ENCODE measurements at places on chromosomes 5 and 9.
A peak's percentile ranks its signal among the peaks of the same experiment; 100 is the strongest.

DNA sequence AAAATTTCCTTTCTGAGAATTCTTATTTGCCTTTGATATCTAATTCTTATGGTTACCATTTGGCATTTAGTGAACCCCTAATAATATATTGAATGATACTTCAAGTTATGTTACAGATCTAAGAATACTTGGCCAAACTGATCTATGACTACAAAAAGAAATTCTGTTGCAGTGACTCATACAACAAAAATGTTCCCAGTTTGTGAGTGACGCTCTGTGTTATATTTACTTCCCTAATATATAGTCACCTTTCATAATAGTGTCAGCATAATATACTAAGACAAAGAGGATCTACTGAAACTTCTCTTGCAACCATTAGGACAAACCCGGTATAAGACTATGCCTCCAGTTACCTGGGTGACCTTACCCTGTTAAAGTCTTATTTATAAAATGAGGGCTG is 216.9 kb upstream of the TLX3 start:
- DNase-seq: peak; percentile 73

DNA sequence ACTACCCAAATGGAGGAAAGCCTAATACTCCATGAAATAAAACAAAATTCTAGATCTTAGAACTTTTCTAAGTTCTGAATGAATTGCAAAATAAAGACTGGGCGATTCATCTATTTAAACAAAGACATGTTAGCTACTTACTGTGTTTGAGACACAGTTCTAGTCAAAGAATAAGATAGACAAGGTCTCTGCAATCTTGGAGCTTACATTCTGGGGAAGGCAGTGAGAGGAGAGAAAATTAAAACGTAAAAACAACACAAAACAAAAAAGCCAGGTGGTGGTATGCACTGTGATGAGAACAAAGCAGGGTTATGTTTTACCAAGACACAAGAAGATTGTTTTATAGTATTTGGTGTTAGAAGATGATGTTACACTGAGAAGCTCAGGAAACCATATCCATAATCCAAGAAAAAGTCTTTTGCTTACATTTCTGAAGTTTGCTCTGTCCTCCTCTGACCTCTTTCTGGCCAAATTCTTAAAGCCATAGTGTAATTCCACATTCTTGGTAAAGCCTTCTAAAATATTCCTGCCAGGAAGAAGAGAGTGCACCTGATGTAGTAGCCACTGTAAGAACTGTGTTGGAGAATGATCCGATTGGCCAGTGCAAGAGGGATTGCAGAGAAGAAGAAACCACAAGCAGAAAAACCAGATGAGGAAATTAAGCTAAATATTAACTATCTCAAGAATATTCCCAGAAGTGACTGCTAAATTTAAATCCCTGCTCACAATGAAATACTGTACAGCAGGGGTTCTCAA is 218.4 kb downstream of the PCSK1 start:
- DNase-seq: no peak

- peak; percentile 55 for DNase-seq
Observed at GRCh38 chr9:84397151-84397728, 56.7 kb upstream of the SLC28A3 start.

DNA sequence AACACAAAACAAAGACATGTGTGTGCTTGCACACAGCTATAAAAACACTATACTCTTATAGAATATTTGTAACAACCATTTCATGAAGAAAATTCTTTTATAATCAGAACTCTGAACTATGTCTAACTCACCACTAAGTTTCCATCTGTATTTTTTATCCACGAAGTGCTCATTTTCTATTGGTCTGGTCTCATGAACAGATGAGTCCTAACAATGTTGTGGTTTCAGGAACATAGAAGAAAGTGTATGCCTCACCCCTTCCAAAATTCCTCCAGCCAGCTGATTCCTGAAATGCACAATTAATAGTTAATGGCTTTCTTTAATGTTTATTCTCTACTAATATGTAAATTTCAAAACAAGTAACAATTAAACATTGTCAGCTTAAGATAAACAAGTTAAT is 325.3 kb upstream of the GRAMD2B start:
- DNase-seq: no peak

GRCh38 chr5:178441486-178442270 is 148.5 kb downstream of the COL23A1 start:
- no peak for DNase-seq

- DNase-seq: no peak
Observed at GRCh38 chr5:59002162-59002825, 419.4 kb downstream of the RAB3C start.

DNA sequence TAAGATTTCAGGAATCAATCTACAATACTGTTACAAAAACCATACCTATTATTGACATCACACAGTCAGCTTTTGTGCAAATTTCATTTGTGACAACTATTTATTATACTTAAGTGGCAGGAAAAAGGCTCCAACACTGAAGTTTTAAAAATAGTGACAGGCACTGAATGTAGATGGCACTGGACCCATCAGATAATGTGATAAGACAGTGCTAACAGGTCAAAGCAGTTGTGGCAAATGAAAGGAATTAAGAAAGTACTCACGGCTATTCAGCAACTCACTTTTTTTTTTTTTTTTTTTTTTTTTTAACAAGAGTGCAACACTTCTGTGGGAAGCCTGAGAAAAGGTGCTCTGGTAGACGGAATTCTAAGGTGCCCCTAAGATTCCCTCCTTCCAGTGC is 115.0 kb upstream of the MEF2C start:
- no peak for DNase-seq

- no peak for DNase-seq
Observed at GRCh38 chr5:33964132-33964700, 20.3 kb downstream of the SLC45A2 start.

DNA sequence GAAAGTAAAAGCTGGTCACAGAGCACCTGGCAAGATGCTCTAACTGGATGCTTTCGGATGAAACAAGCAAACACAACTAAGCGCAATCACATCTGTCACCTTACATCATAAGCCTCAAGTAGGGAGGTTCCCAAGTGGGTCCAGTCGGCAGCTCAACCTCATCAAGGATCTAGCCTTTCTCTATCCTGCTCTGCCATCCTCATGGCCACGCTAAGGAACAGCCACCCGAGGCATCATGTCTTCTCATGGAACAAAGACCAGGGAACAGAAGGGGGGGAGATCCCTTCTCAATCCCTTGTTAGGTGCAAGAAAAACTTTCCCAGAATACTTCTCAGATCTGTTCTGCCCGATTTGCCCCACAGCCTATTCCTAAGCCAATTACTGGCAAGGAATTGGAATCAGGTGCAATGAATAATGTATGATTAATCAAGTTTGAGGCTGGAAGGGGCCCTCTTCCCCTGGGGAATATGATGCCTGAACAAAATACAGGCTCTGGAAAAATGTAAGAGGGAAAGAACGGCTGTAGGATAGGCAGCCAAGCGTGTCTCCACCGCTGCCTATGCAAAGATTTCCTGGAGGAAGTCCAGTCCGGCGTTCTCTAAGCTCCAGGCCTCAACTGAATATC is 1.3 kb upstream of the HABP4 start:
- no peak for DNase-seq

- DNase-seq: no peak
Observed at GRCh38 chr5:177530638-177531037, 13.9 kb upstream of the DDX41 start.

DNA sequence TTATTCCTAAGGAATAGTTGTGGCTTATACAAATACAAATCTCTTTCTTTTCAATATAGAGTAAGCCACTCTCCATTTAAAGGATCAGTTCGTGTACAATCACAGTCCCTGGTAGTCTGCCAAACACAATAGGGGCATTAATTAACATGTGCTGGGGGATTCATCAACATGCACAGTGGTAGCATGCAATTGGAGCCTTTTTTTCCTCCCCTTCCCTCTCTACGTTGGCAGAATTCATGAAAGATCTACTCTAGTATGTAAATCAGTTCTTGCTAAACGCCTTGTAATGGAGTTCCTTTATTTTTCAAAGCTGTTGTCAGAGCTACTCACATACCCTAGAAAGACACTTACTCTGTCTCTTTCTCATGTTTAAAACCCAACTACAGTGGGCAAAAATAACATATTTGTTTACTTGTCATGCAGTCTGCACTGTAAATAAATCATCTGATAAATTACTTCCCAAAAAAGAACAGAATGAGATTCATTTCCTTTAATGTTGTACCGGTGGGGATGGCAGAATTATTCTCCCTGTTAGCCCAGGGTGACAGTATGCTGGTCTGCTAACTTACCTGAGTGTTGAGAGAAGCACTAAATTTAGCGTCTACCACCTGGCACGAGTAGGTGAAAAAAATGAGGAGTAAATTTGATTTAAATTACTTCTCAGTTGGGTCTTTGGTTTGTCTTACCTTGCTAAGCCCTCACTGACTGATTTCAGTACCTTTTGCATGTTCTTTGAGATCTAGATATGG is 341.5 kb upstream of the CCNH start:
- no peak for DNase-seq

GRCh38 chr5:9091896-9092662 is 453.8 kb downstream of the SEMA5A start:
- no peak for DNase-seq

- no peak for DNase-seq
Observed at GRCh38 chr5:72658761-72659540, 151.7 kb upstream of the ZNF366 start.

GRCh38 chr5:13957032-13957645 is 12.7 kb upstream of the DNAH5 start:
- DNase-seq: peak; percentile 28

GRCh38 chr5:26009742-26010141 is 1028.6 kb downstream of the CDH9 start:
- no peak for DNase-seq

- DNase-seq: peak; percentile 18
Observed at GRCh38 chr5:9439531-9440292, 106.2 kb downstream of the SEMA5A start.

DNA sequence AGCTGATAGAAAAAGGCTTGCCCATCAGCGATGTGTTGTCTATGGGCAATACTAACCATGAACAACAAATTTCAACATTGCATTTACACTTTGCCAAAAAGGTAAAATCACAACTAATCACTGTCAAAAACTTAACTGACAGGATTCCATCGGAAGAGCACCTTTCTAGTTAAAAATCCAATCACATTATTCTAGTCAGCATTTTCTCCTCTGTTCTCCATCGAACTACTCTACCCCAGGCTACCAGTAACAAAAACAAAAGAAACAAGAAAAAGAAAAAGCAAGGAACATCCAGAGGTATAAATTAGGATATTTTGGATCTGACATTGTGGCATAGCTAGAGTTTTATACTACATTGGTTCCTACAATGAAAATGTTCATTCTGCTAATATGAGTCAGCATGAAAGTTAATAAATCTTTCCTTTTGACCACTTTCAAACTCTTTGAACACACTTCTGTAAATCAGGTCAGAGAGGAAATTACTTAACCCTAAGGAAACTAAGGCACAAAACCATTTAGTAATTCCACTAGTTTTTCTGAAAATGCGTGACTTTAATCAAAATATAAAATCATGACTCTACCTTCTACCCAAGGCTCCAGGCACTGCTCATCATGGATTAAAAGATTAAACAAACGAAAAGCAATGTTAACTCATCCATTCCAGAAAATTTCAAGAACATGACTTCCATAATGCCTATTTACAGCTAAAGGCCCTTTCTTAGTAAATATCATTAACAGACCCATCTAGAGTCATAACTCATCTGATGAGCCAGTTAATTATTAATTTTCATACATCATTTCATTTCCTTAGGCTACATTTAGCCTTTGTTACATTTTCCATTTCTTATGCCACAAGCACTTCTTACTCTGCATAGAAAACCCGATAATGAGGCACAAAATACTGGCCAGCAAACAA is 10.2 kb downstream of the GLIS3 start:
- no peak for DNase-seq

GRCh38 chr9:72485821-72486593 is 35.4 kb upstream of the TMC1 start:
- peak; percentile 24 for DNase-seq

DNA sequence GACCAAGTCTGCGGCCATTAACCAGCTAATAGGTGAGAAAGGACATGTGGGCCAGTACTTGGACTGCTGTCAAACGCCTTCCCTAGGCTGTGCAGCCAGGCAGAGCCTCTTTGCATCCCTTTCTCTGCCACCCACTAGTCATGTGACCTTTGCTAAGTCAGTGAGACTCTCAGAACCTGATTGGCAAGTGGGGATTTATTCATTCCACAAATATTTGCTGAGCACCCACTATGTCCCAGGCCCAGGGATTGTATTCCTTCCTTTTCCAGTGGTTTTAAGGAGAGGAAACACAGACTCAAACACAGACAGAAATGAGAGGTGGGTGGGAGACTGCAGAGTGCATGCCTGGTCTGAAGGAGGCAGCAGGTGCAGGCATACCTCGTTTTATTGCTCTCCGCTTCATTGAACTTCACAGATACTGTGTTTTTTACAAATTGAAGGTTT is 71.6 kb upstream of the GALNT10 start:
- peak; percentile 17 for DNase-seq

DNA sequence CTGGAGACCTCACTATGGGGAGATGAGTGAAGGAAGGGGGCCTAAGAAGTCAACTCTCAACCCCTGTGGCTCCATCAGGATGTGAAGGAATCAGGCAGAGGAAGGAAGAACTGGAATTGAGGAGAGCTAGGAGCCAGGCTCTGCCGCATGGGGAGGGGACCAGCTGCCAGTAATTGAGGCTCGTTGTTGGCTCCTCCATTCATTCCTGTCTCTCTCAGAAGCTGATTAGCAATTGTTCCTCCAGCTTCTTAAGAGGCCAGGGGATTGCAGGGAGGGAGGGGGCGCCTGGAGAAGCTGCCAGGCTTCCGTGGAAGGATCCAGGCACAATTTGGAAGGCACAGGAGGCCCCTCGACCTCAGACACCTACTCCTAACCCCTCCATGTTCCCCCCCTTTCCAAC is 20.5 kb upstream of the TTLL11 start:
- DNase-seq: no peak

DNA sequence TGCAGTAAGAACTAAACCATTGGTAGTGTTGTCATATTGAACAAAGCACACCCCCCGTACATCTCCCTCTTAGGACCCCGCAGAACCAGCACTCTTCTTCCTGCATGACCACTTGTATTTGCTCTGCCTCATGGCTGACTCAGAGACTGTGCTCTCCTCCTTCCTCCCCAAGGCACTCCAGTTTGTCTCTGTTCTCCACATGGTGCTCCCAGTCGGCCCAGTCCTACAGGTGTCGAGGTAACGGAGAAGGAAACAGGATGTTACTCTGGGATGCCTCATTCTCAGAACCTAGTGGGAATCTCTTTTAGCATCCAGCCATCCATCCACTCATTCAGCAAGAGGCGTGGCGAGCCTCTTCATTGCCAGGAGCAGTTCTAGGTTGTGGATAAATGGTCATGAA is 97.0 kb upstream of the NIPAL4 start:
- no peak for DNase-seq

- DNase-seq: no peak
Observed at GRCh38 chr5:135551593-135552447, 16.1 kb upstream of the NEUROG1 start.

DNA sequence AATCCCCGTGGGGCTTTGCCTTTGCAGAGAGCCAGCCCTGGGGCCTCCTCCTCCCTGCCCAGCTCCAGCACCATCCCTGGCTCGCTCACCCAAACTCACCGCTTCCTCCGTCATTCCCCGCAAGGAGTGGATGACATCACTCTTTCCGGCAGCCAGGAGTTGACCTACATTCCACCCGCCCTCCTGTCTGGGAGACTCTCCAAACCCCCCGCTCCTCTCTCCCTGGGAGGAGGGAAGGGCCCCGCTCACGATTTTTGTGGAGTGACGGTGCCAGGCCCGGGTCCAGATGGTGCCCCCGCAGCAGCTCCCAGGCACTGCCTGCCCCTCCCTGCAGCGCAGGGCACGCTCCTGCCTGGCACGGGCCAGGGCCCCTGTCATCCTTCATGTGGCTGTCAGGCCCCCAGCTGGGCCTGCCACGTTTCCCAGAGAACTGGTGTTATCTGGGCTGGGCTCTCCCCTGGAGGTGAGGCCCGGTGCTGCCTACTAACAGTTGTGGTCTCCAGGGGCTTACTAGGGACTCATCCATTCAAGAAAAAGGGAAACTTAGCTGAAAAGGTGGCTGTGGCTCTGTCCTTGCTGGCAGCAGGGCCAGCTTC is 52.3 kb downstream of the NTNG2 start:
- peak; percentile 80 for DNase-seq

Data from foreskin keratinocyte (primary cell).